DMS79 (cell line): ENCODE measurements at places on chromosomes 12 and 14.

GRCh38 chr12:22284871-22285270 is 49.6 kb downstream of the ST8SIA1 start:
- no peak for DNase-seq

GRCh38 chr12:68510397-68510796 is 100.3 kb upstream of the RAP1B start:
- no peak for DNase-seq

DNA sequence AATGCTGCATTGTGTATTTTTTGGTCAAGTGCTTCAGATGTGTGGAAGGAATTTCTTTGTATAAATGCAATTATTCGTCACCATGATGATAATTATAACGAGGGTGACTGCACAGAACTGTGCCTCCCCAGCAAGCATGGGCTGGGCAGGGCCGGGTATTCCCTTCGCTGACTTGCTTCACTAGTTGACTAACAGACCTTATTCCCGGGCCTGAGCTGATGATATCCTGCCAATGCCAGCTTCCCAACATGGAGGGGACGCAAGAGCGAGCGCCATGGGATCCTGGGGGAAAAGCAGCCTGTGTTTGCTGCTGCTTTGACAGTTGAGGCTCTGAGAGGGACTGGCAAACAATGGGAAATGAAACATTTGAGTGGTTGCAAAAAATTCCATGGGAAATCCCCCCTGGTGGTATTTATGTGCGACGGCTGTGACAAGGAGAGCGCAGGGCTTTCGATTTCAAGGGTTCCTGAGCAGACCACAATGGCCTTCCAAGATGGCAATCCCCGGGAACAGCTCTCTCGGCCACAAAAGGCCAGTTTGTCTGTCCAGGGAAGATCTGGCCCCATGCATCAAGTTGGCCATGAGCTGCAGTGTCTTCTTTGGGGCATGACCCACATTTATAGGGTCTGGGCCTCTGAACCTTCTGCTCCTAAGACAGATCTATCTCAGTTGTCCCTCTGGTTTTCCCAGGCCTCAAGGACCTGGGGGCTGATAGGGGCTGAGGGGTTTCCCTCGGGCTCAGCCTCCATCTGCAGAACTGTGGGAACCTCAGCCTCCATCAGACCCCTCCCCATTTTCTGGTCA is 21.9 kb upstream of the MAP1LC3B2 start:
- no peak for DNase-seq

DNA sequence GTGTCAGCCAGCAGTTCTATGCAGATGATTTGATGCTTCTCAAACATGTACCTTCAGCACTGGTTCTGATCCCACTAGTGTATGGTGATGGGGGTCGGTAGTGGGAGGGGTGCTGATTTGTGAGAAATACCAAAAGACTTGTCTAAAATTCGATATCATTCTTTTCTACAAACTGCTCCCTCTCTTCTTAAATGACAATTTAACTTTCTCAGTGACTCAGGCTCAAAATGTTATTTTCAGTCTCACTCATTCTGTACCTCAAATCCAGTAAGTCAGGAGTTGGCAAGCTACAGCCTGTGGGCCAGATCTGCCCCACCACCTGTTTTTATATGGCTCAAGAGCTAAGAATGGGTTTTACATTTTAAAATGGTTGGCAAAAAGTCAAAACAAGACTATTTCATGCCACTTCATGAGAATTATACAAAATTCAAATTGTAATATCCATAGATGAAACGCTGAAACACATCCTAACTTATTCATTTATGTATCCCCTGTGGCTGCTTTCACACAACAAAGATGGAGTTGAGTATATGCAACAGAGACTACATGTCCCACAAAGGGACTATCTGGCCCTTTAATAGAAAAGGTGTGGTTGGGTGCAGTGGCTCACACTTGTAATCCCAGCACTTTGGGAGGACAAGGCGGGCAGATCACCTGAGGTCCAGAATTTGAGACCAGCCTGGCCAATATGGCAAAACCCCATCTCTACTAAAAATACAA is 6.6 kb upstream of the NOP2 start:
- no peak for DNase-seq

DNA sequence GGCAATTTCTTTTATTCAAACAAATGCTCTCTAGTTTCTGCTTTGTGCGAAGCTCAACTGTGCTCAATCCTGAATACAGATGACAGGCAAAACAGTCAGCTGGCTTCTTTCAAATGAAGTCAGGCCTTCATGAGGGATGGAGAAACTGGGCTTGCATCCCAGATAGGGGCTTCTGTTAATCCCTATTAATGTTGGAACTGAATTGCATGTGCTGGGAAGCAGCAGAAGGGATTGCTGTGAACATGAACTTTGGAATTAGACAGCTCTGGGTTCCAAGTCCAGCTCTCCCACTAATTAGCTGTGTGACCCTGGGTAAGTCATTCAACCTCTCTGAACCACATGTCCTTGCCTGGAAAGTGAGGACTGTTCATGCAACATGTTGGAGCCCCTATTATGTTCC is 21.1 kb upstream of the CORO1C start:
- no peak for DNase-seq

GRCh38 chr12:4202918-4203317 is 70.6 kb upstream of the CCND2 start:
- no peak for DNase-seq

DNA sequence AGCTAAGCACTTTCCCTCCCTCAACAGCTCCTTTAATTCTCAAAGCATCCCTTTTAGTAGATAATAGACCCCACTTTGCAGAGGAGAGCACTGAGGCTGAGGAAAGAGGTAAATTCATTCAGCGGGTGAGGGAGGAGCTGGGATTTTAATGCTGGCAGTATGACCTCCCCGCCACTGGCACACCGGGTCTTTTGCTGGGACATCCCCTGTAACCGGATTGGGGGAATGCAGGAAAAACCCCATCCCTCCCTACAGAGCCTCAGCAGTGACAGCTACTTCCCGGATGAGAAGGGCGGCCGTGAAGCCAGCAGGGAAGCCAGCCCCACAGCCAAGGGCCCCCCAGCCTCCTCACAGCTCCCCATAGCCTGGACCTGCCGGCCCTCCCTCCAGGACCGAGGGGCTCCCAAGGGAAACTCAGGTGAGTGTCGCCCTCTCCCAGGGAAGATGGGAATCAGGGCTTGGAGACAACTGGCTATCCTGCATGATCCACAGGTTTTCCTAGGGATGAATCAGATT is 12.1 kb downstream of the ZBTB39 start:
- DNase-seq: no peak

GRCh38 chr14:39091716-39092115 is 11.3 kb downstream of the SEC23A start:
- no peak for DNase-seq

DNA sequence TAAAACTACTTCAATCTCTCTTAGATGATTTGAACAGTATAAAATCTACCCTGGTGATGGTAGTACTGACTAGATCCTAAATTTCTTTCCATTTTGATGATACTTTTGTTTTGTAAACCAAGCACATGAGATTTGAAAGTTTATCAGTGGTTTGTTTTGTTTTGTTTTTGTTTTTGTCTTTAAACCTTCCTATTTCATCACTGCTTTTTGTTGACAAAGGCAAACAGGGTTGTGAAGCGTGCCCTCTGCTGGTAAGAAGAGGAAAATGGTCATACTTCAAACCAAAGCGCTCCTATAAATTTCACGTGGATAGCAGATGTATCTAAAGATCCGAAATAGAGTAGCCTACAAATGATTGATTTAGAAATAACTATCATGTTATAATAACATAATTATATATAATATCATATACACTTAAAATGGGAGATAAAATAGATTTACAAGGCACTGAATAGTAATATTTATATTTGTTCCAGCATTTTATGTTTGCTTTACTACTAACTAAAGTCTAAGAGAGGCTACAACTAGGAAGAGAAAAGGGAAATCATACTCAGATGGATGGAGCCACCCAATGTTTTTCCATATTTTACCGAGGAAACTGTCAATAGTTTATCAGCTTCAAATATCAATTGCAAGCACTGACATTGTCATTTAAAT is 254.0 kb upstream of the USP15 start:
- no peak for DNase-seq

GRCh38 chr14:92633274-92633616 is 115.2 kb downstream of the LGMN start:
- no peak for DNase-seq

- DNase-seq: no peak
These were observed 807.8 kb upstream of the TMEM132C start for GRCh38 chr12:127459166-127459565.

DNA sequence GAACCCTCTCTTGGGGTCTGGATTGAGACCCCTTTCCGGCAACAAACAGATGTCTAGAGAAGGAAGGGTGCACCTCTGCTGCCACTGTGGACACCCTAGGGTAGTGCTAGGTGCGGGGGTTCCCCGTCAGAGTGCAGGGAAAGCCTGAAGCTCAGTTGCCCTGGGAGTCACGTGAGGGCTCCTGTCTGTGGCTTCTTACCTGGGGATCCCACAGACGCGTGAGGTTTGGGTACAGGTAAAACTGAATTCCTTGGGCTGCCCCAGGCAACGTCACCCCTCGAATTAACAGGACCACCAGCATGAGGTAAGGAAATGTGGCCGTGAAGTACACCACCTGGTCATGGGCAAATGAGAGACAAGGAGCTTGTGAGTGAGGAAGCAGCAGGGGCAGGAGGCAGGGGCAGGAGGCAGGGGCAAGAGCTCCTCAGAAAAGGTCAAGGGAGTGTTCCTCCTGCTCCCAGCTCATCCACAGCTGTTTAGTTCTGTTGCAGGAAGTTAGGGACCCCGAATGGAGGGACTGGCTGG is 21.0 kb upstream of the SLC6A12 start:
- no peak for DNase-seq

DNA sequence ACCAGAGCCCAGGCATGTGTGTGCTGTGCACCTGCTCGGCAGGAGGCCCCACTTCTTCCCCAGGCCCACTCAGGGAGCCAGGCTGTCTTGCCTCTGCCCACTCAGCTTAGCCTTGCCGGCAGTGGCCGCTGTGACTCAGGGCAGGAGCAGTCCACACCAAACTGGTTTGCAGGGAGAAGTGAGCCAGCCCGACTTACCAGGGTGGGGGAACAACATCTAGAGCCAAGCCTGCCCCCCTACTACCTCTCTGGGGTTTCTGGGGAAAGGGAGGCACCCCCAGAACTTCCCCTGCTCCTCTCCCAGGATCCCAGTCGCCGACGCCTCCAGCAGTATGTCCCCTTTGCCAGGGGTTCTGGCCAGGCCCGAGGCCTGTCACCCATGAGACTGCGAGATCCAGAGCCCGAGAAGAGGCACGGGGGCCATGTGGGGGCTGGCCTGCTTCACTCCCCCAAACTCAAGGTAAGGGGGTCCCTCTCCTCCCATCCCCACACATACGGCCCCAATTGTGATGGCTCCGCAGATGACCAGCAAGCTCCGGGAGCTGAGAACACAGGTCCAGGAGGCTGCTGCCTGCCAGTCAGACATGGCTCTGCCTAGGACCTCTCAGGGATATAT is 3.0 kb downstream of the PLEKHG6 start:
- no peak for DNase-seq

DNA sequence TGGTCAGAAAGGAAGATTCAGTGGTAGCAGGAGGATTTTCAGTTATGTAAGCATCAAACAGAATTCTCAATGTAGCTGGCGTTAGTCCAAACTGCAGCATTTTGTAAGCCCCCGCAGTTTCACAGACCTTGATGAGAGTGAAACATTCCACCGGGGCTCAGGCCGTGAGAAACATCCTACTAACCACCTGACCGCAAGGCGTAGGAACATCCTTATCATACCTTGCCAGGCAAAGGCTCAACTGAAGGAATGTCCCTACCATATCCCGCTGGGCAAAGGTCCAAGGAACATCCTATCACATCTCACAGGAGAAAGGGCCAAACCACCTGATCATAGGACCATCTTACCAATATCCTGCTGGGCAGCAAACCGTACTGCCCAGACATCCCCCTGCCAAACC is 624.8 kb upstream of the TMEM132C start:
- no peak for DNase-seq

- DNase-seq: no peak
These were observed 10.1 kb upstream of the PPM1A start for GRCh38 chr14:60238955-60239354.

DNA sequence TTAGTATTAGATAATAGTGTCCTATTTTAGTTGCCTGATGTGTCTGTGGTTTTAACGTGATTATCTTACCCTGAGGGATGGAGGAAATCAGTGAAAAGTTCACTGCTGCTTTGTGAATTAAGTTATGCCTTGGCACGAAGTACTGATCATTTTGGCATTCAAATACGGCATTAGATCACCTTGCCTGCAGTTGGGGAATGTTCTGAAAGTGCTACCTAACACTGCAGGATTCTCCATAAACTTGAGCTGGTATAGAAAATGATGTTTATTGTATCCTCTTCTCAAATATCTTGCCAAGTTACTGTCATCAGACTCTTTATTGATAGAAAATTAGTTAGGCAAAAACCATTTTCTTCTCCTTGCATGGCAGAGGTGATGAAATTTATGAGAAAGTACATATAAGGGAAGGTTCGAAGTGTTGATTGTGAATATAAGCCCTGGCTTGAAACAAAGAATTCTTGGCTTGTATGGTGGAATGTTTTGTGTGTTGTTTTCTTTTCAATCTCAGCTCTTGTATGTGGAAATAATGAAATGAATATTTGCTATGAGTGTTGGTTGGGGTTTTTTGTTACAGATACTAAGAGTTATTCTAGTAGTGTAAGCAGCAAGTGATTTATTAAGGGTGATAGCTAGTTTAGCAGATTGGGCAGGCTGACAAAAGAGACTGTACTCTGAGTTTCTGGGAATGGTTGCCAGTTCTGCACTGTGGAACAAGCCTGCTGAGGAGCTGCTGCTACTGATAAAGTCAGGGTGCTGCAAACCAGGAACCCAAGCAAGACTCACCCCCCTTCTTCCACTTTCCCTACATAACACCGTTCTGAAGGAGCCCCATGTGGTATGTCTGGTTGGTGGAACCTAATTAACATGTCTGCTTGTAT is 448.3 kb downstream of the PCNX1 start:
- no peak for DNase-seq

GRCh38 chr12:27426743-27427487 is 19.6 kb upstream of the SMCO2 start:
- DNase-seq: no peak

DNA sequence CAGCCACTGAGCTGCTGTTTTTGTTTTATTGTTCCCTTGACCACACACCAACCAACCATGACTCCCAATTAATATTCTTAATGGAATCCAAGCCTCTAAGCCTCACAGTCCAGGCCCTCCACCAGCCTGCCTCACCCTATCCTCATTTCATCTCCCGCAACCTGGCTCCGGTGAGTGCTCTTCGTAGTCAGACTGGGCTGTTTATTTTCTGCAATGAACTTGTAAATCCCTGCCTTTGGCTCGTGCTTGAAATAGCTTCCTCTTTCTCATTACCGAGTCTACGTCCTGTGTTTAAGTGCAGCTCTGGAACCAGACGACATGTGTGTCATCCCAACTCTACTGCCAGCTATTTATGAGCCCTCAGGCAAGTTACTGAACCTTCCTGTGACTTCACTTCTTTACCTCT is 12.4 kb upstream of the ETFBKMT start:
- DNase-seq: peak; percentile 88

GRCh38 chr12:21675096-21675495 is 17.5 kb upstream of the LDHB start:
- no peak for DNase-seq

DNA sequence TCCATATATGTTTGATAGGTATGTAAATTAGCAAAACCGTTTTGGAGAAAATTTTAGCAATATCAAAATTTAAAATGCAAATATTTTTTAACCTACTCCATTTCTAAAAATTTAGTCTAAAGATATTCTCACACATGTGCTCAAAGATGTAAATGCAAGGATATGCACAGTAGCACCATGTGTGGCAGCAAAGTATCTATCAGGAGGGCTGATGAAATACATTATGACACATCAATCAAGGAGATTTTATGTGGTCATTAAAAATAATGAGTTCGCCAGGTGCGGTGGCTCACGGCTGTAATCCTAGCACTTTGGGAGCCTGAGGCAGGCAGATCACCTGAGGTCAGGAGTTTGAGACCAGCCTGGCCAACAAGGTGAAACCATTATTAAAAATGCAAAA is 8.0 kb upstream of the C1R start:
- DNase-seq: no peak
